ENCODE measurements at places on chromosomes 5 and 9. TPM values are rescaled to one million over a fixed set of nuclear protein-coding genes. Genes with fewer than 3 reads are reported as not detected.

DNA sequence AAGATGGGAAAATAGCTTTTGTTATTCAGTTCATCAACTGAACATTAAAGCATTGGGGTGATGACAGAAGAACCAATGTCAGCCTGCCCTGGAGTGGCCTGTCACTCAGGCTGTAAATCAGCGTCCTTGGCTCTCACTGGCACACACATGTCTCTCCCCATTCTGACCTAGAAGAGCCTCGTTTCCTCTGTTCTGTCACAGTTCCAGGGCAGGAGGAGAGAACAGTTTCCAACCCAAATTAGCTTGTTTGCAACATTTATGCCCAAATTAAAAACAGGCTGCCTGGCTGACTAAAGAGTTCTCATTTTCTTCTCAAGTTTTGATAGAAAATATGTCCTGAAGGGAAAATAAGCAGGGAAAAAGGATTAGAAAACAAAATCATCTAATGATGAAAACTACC lies 520.1 kb downstream of the CHSY3 start:
- no peak for DNase-seq

DNA sequence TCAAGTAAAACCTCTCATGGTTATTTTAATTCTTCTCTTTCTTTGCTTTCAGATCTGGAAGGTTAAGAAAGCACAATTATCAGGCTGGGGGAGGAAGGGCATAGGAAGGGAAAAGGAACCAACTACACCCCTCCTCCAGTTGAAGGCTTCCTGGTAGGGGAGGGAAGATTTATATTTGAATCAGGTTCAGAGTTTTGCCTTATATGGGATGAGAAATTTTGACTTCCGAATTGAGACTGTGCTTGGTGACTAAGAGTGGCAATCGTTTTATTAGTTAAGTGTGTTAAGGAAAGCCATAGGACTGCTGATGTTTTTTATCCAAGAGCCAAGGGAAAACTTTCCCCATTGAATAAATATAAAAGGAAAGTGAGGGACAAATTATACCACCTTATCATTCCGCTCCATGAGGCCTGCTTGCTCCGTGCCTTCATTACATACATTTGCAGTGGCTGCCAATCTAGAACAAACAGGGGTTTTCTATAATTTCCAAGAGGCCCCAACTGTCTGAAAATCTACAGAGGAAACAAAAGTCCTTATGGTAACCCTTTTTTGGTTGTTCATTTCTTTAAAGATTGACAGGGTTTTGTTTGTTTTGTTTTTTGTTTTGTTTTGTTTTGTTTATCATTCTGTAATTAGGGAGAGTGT lies 115.7 kb upstream of the EPB41L4A start:
- DNase-seq, result no peak

FAM169A gene
- total RNA-seq, result 18.8 TPM

- DNase-seq, result no peak
Measured at GRCh38 chr5:149399775-149400174, 20.7 kb upstream of the IL17B start.

ZNF169 gene
- total RNA-seq, result 4.9 TPM

- DNase-seq, result no peak
Measured at GRCh38 chr9:14731294-14731981, 8.9 kb upstream of the CER1 start.

DNA sequence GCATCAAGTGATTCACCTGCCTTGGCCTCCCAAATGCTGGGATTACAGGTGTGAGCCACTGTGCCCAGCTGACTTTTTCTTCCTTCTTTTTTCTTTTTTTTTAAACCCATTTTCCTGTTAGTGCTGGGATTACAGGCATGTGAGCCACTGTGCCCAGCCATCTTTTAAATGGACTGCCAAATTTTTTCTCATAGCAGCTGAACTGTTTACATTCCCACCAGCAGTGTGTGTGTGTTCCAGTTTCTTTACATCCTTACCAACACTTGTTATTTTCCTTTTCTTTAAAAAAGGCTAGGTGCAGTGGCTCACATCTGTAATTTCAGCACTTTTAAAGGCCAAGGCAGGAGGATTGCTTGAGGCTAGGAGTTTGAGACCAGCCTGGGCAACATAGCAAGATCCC lies 76.9 kb downstream of the UBE2R2 start:
- DNase-seq, result no peak

ZNF354B gene
- 11.3 TPM for total RNA-seq

JAK2 gene
- 7.1 TPM for total RNA-seq

- DNase-seq, result no peak
Measured at GRCh38 chr9:6126377-6126776, 89.2 kb upstream of the IL33 start.

DNA sequence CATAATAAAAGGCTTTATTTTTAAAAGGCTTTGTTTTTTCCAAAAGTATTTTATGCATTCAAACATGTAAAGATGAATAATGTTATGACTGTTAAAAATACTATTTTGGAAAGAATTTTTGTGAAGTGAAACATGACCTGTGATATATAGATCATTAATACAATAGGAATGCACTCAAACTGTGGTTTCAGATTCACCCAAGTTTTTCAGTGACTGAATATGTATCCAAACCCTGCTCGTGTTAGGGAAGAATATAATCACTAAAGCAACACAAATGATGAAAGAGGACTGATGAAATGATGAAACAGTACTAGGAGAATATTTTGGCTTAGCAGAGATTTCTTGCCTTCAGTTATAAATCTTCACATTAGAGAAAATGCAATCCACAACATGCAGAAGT lies 278.0 kb downstream of the ADAMTS6 start:
- peak; percentile 21 for DNase-seq

Data from kidney epithelial cell (primary cell).